ENCODE measurements at places on chromosomes 4 and X.

DNA sequence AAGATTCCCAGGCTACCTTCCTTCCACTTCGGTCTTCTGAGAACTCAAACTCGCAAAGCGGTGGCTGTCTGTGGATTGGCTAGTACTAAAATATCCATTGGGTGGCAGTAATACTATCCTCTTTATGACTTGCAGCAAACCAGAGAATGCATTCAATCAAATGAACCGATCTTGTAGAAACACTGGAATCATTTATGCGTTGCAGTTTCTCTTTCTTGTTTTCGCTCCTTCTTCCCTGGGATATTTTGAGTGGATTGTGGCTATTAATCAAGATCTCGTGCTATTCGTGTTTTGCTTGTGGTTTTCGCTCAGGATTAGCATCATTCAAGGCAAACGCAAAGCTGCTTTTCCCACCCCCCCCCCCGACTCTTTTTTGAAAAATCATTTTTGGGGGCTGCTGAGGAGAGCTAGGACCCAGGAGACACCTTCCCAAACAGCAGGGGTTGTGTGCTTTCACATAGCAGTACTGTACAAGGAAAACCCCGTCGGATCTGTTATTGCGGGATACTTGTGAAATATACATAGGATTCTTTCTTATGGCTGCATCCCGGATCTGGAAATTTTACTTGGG, at the start of gene IL1RAPL1:
TSS of gene IL1RAPL1 (plus strand) at position 466 of the 571 bp plus-strand sequence.
- peak; percentile 43 for DNase-seq

DNA sequence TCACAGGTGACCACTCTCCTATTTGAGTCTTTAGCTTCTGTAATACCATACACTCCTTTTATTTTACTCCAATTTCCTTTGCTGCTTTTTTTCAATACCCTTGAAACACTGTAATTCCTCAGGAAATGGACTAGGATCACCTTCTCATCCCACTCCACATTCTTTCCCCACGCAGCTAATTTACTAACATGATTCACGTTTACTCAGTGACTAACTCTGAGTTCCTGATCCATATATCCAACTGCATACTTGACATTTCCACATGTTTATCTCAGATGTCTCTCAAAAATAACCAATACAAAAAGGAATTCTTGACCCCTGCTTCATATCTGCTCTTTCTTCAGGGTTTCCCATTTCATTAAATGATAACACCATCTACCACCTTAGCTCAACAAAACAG, 19.9 kb downstream of the RPS6KA6 start:
- no peak for DNase-seq

DNA sequence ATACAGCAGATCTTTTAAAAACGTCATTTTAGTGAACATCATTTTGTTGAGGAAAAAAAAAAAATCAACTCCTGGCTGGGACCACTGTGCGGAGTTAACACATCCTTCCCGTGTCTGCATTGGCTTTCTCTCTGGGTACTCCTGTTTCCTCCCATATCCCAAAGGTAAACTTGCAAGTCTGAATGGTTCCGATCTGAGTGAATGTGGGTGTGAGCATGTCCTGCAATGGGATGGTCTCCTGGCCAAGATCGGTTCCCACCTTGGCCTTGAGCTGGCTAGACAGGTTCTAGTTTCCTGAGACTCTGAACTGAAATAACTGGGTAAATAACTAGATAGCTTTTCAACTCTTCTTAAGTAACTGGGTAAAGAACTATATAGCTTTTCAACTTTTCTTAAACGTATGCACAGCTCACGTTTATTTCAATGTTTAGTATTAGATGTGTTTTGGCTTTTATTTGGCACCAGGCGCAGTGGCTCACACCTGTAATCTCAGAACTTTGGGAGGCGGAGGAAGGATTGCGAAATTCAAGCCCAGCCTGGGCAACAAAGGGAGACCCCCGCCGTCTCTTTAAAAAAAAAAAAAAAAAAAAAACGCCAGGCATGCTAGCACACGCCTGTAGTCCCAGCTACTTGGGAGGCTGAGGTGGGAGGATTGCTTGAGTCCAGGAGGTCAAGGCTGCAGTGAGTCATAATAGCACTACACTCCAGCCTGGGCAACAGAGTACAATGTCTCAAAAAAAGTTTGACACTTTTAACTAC, 14.0 kb downstream of the RBMX start:
- no peak for DNase-seq

DNA sequence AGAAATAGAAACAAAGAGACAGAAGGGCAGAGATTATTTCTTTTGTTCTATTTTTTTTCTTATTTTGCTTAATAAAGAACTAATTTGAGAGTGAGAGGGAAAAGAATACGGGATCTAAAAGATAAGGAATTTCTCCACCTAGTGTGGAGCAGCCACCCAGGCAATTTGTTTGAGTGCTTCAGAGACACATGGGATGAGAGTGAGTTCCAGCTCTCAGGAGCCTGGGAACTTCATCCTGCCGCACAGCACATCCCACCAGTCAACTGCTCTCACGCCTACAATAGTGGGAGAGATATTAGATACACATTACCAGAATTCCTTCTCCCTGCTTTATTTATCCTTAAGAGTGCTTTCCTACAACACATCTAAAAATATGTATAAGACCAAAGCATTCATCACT, 946.4 kb downstream of the PDHA2 start:
- no peak for DNase-seq

All from right kidney (tissue), 9 donors.